ENCODE measurements at places on chromosomes 2 and 18. TPM values are rescaled to one million over a fixed set of nuclear protein-coding genes. Genes with fewer than 3 reads are reported as not detected.

UGT1A8 gene
- not detected for polyA plus RNA-seq

BCS1L gene
- polyA plus RNA-seq = 58.6 TPM

RBM43 gene
- polyA plus RNA-seq = 15.8 TPM

LMAN2L gene
- polyA plus RNA-seq = 49.5 TPM

SERPINB11 gene
- not detected for polyA plus RNA-seq

PDE1A gene
- polyA plus RNA-seq = 24.0 TPM

BCL11A gene
- 15.1 TPM for polyA plus RNA-seq

TMEM182 gene
- 8.2 TPM for polyA plus RNA-seq

C2orf78 gene
- not detected for polyA plus RNA-seq

RBKS gene
- 6.7 TPM for polyA plus RNA-seq

NYAP2 gene
- polyA plus RNA-seq = 0.17 TPM

STAT4 gene
- 11.4 TPM for polyA plus RNA-seq

CCDC88A gene
- 95.7 TPM for polyA plus RNA-seq

KLHL41 gene
- 1.9 TPM for polyA plus RNA-seq

WNT10A gene
- polyA plus RNA-seq = 0.45 TPM

FAM210A gene
- polyA plus RNA-seq = 21.7 TPM

SIX2 gene
- 22.6 TPM for polyA plus RNA-seq
